GM18507 (cell line): ENCODE measurements at places on chromosomes 2 and 18.

DNA sequence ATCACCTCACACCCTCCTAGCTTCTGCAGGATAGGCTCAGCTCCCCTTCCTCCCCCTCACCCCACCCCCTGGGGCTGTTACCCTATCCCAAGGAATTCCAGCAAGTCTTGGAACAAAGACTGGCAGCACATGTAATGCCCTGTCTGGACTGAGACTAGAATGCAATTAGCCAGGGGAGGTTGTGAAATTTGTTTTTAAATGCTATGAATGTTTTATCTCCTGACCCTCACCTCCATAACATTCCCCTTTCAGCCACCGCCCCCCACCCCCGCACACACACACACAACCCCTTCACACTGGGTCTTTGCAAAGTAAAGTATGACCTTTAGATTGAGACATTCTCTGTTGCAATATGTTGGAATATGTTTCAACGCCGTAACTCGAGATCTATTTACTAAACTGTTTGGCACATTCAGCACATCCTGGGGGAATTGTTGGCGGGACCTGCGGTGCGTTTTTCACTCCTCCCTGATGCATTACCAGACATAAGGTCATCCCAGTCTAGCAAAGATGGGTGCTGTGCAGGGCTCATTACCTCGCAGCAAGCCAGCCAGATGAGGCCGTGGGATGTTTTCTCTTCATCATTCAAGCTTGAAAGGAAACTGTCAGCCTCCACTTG lies 290.7 kb upstream of the SLC14A2 start:
- DNase-seq = no peak

GRCh38 chr2:37400041-37400440 lies 55.6 kb downstream of the QPCT start:
- DNase-seq = no peak

DNA sequence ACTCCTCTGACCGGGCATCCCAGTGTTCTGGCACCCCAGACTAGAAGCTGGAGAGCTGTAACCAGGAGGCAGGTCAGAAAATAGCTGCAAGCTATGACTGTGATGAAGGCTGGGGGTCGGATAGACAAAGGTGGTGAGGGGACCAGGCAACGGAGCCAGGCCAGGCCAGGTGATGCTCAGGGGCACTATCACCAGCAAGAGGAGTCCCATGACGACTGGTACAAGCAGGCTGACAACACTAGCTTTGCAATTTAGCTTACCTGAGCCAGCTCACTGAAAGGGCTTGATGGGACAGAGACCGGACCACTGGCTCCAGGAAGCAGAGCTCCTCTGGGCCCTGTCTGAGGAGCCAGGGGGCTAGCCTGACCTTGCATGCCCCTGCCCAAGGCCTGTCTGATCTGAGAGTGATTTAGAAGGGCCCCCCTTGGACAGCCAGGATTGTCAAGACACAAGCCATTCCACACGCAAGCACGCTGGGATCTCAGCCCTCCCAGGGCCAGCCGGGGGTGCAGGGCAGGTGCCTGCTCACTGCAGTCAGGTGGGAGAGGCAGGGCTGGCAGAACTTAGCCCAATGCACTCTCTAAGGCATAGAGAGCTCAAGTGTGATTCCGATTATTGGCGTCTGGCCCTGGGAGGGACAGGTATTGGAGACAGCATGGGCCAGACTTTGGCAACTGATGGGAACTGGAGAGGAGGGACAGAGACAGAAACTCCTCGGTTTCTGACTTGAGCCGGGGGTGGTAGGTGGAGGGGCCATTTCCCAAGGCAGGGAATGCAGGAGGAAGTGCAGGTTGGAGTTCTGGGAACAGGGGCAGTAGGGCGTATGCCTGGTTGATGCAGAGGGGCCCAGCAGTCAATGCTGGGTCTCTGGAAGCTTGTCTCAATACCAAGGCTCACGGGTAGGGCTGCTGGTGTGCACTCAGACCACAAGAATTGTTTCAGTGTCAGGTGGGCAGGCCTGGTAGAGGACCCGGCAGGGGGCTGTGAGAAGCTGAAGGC lies 47.7 kb downstream of the MYO7B start:
- DNase-seq = no peak

- DNase-seq = no peak
Observed at GRCh38 chr18:67463829-67464228, 52.7 kb downstream of the DSEL start.

DNA sequence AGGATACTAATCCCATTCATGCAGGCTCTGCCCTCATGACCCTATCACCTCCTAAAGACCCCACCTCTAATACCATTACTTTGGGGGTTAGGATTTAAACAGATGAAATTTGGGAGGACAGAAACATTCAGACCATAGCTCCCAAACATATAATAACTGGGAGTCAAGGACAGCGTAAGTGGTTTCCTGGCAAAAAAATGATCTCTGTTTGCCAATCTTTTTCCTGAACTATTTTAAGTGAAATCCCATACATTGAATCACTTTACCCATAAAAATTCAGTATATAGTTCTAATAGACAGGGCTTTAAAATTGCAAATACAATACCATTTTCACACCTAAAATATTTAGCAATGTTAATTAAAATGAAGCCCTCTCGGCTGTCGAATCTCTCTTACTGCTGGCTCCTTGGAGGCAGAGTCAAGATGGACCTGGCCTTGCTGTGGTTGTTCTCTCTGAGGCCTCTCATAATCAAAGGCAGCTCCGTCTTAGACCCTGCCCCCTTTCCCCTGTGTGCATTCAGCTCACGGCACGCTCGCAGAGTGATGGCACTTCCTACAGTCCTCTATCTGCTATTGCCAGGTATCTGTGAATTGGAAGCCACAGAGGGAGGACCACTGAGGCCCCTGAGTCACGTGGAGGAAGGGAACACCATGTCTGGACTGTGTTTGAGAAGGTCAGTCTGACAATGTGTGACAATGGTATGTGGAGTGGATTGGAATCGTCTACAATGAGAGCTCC lies 132.3 kb downstream of the UXS1 start:
- DNase-seq = no peak

GRCh38 chr2:235850289-235850688 lies 317.9 kb downstream of the GBX2 start:
- DNase-seq = no peak

DNA sequence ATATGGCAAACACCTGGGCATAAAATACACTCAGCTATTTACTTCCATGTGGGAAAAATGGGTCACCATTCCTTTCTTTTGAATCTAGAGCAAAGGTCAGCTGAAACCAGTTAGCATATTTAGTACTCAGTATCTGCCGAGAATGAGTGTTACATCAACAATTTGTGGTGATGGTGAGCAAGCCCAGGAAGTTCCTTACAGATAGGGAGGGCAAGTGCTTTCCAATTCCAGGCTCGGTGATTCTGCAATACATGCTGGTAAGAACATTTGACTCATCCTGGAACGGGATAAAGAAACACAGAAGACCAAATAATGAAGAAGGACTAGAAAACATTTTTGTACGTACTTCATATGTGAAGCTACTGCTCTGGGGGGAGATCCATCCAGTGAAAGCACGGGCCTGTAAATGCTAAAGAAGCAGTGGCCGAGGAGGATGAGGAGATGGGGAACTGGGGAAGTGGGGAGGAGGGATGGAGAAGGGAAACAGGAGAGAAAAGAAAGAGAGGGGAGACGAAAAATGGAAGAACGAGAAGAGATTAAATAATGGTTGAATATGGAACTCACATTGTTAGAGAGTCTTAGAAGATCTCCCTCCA lies 251.9 kb downstream of the TTC32 start:
- DNase-seq = no peak

DNA sequence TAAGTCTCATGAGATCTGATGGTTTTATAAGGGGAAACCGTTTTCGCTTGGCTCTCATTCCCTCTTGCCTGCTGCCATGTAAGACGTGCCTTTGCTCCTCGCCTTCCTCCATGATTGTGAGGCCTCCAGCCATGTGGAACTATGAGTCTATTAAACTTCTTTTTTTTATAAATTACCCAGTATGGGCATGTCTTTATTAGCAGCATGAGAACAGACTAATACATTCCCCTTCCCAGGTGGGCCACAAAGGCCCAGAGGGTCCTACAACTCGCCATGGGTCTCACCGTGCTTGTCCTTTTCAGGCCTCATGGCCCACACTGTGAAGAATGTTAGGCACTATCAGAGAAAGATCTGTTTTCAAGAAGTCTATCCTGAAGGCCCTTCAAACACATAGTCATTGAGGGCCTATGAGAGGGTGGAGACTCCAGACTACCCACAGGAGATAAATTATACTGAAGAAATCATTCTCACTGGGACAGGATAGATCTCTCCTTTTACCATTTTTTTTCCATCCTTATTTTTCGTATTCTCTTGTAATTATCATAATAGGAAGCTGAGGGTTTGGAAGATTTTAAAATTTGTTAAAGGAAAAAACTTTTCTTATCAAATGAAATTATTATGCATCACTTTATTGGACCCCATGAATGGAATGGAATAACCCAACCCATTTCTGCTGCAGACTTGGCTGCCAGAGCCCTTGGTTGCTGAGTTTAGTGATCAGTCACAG lies 91.0 kb upstream of the MSH2 start:
- DNase-seq = no peak

- DNase-seq = no peak
Observed at GRCh38 chr2:68388358-68388757, 23.3 kb downstream of the PLEK start.

- DNase-seq = no peak
Observed at GRCh38 chr2:127479866-127480743, 46.2 kb downstream of the IWS1 start.

- DNase-seq = no peak
Observed at GRCh38 chr2:11784747-11785610, 38.5 kb downstream of the LPIN1 start.

DNA sequence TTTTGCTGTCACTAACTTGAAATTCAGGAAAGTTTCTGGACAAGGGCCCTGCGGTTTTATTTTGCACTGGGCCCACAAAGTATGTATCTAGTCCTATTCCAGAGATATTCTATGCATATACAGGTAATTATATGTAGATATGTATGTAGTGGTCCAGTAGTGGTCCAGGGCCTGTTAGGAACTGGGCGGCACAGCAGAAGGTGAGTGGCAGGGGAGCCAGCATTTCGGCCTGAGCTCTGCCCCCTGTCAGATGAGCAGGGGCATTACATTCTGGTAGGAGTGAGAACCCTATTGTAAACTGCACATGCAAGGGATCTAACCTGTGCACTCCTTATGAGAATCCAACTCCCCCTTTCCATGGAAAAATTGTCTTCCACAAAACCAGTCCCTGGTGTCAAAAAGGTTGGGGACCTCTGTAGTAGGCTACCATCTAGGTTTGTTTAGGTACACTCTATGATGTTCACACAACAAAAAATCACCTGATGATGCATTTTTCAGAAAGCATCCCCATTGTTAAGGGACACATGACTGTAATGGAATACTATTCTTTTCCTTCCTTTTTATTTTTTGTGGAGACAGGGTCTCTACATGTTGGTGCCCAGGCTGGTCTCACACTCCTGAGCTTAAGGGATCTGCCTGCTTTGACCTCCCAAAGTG lies 2.8 kb upstream of the PPP4R3B start:
- no peak for DNase-seq

DNA sequence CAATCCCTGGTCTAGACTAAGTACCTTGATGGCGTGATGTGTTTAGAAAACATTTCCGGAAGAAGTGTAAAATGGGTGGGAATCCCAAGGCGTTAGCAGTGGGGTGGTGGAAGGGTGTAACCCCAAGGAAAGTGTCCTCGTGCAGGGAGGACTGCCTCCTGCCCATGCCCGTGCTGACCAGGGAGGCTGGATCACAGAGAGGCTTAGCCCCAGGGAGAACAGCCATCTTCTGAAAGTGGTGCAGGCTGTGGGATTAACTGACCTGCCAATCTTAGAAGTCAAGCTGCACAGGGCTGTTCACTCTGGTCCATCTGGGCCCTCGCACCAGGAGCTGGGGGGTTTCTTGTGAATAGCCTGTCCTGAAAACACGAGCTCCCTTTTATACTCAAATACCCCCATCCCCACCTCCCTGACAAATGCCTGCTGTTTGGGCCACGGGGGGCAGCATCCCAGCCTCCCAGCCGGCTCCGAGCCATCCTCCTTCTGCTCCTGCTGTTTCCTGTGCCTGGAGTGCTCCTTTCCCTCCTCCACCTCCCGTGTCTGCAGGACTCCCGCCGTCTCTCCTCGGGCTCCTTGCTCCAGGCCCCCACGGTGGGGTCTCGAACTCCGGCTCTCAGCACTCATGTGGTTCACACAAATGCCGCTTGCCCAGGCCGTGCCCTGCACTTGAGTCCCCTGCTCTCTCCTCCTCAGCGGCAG lies 52.1 kb upstream of the PXDN start:
- no peak for DNase-seq

- no peak for DNase-seq
Observed at GRCh38 chr2:74525717-74526648, at the start of gene DQX1. TSS of gene DQX1 (minus strand) at chr2:74526231. CDS start at chr2:74525729, 502 bp downstream.

DNA sequence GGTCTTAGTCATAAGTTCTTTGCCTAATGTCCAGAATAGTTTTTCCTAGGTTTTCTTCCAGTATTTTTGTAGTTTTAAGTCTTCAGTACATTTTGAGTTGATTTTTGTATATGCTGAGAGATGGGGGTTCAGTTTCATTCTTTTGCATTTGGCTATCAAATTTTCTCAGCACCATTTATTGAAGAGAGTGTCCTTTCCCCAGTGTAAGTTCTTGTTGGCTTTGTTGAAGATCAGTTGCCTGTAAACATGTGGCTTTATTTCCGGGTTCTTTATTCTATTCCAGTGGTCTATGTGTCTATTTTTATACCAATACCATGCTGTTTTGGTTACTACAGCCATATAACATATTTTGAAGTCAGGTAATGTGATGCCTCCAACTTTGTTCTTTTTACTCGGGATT lies 87.5 kb upstream of the MYCN start:
- no peak for DNase-seq

DNA sequence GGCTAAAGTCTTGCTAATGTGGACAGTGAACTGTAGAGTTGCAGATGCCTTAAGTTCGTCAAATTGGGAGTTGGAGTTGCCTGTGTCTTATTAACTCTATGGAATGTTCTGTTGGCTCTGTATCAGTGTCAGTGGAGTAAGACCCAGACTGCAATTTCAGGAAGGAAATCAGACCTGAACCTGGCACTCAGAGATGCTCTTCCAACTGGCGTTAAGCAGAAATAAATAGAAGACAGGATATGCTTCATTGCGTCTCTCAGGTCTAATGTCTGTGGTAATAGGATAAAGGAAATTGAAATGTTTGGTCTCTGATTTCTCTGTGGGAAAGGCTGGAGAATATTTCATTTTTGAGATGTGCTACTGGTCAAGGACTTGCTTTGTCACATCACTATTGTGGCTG lies 846.7 kb upstream of the ID2 start:
- no peak for DNase-seq

GRCh38 chr2:41475959-41476358 lies 571.9 kb upstream of the PKDCC start:
- no peak for DNase-seq

DNA sequence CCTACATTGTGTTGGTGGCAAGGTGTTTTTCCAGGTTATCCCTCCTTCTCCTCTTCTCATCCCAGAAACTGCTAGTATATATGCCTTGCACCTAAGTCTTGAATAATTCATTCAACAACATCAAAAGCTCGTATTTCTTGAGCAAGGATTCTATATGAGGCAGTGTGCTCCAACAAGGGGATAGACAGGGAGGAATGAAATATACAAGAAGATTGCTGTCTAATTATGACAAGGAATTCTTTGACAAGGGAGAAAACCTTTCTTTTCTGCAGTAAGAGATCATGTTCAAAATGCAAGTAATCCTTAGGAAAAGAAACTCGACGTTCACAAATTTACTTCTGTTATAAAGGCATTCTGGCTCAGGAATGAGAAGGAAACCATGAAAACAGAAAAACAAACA lies 788.6 kb downstream of the TDRD15 start:
- no peak for DNase-seq
